ENCODE measurements at places on chromosomes 4 and X. TPM values are rescaled to one million over a fixed set of nuclear protein-coding genes. Genes with fewer than 3 reads are reported as not detected.

Gene CT55
- not detected for total RNA-seq

Gene GAGE12H
- not detected for total RNA-seq

Gene AFF2
- 0.72 TPM for total RNA-seq

Gene MAGED4B
- total RNA-seq, result 29.3 TPM

Gene MAOA
- 1.0 TPM for total RNA-seq

Gene ABHD18
- 5.0 TPM for total RNA-seq

Gene RAPGEF2
- 84.9 TPM for total RNA-seq

Gene PIR
- 9.4 TPM for total RNA-seq

Gene ARHGAP24
- 78.0 TPM for total RNA-seq

Gene SPARCL1
- total RNA-seq, result not detected

Gene PFKFB1
- not detected for total RNA-seq

Gene TIMP1
- 830 TPM for total RNA-seq

Gene SRPX2
- total RNA-seq, result 73.2 TPM

Gene MND1
- total RNA-seq, result 5.7 TPM

Gene MTMR8
- total RNA-seq, result not detected

Gene TRIM60
- total RNA-seq, result 1.1 TPM

Gene ZNF674
- 7.2 TPM for total RNA-seq

Gene SSX2
- total RNA-seq, result not detected

Gene PDZD4
- not detected for total RNA-seq

Gene ARMCX2
- 48.1 TPM for total RNA-seq

Gene TLR8
- not detected for total RNA-seq
